ENCODE measurements at places on chromosomes 4 and X.
A peak's percentile ranks its signal among the peaks of the same experiment; 100 is the strongest.

- no peak for DNase-seq
Observed at GRCh38 chrX:23815376-23815775, 32.4 kb downstream of the SAT1 start.

DNA sequence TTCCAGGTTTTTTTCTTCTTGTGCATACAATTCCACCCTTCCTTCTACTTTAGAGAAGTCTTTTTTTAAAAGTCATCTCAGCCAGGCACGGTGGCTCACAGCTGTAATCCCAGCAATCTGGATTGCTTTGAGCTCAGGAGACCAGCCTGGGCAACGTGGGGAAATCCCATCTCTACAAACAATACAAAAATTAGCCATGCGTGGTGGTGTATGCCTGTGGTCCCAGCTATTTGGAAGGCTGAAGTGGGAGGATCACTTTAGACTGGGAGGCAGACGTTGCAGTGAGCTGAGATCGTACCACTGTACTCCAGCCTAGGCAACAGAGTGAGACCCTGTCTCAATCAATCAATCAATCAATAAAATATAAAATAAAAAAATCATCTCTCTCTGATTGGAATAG lies 14.8 kb downstream of the ELOVL6 start:
- no peak for DNase-seq

DNA sequence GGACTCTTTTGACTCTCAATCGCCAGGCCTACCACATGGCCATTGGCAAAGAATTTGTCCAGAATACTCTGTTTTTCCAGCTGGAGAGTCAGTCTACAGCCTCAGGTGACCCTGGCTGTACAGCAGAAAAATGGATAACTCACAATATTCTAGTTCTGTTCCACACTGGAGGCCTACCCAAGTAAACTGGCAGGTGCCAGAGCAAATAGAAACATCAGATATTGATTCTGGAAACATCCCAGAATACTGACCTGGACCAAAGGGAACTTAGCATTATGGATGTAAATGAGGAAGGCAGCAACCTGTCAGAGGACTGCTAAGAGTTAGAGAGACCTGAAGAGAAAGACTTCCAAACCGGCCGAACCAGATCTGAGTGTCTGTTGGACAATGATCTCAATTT lies 147.9 kb upstream of the SMAD1 start:
- DNase-seq = no peak

DNA sequence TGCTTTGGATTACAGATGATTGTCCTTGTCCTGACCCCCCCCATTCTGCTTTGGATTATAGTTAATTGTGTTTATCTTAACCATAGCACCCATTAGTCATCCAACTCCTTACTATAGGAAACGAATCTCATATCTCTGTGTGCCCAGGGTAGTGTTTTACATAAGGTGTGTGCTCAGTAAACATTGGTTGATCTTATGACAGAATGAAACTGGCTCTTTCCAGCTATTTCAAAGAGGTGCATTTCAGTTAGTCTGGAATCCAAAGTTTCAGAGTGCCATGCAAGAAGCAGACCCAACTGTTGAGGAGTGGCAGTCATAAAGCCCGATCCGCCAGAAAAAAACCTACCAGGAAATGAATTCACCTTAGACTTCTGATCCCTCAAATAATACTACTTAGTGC lies 14.7 kb downstream of the TRIM2 start:
- no peak for DNase-seq

DNA sequence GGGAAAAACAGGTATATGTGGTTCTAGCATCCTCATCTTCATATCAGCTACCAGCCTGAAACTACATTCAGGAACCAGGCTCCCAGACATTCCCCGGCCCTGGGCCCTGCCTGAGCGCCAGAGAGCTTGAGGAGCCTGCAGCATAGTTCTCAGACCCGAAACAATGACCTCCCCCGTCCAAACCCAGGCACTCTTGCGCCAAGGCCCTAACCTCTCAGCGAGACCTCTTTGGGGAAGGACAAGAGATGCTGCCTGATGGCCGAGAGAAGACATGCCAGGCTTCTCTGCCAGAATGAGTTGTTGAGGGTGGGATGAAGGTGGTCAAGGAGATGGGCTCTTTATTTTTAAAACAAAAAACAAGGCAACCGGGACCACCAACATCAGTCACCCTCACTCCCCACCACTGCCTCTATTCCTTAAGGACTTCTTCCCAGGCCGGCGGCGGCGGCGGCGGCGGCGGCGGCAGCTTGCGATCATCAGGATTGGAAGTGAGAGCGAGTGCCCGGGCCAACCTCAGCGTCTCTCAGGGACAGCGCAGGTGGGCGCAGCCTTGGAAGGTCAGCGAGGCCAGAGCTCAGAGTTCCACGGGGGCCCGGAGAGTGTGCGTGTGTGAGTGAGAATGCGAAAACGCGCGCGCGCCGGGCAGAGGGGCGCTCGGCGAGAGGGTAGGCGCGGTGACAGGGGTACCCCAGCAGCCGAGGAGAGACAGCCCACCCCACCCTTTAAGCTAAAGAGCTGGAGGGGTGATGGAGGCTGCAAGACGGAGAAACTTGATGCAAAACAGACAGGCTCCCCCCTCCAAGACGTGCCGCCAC lies 601 bp downstream of the INPP4B start:
- no peak for DNase-seq

DNA sequence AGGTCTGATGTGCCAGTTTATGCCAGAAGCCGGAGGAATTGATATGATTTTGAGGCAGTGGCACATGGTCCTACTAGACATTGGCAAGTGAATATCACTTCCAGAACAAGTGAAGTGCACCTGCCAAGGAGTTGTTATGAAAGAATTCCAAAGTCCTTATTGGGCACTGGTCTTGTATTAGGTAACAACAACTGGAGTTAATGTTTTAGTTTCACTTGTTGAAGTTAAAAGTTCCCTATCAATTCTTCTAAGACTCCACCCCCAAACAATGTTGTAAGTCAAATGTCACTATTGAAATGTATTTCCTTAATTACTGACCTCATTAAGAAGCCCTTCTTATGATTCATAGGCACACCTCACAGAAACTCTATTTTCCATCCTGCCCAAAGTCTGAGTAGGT lies 3.1 kb downstream of the TET2 start:
- DNase-seq = no peak

DNA sequence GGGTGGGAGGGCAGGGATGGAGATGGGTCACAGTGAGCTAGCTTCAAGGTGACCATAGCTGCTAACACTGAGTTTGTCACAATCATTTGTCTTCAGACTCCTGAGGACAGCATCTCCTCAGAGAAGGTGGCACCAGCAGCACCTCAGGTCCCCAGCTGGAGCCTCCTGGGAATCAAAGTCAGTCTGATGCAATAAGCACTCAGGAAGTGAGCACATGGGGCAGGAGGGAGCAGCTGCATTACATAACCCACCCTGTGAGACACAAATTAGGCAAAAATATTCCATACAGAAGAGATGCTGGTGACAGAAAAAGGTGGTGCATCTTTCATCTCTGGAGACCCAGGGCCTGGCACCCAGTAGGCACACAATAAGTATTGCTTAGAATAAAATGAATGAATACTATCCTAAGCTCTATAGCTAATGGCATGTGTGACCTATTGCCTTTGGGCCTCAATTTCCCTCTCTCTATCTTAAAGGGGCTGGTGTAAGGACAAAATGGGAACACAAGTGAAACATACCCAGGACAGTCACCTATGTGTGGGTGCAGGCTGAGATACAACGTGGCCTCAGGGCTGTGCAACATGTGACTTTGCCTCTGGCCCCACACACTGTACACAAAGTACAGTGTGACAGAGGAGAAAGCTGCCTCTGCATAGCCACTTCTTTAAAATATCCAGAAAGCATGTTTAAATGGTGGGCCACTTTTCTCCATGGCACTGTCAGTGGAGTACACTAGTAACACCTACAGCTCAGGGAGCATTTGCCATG lies 37.1 kb downstream of the SLC39A8 start:
- no peak for DNase-seq

- no peak for DNase-seq
Observed at GRCh38 chrX:112714357-112714918, 34.7 kb upstream of the LHFPL1 start.

GRCh38 chr4:24769571-24769970 lies 25.8 kb upstream of the SOD3 start:
- DNase-seq = no peak

GRCh38 chr4:55947254-55947882 lies 1.4 kb upstream of the CEP135 start:
- DNase-seq = no peak

- DNase-seq = no peak
Observed at GRCh38 chrX:16785247-16786138, 773 bp upstream of the TXLNG start.

- DNase-seq = no peak
Observed at GRCh38 chr4:150679018-150679764, 97.2 kb downstream of the MAB21L2 start.

GRCh38 chr4:10640561-10641201 lies 43.9 kb downstream of the CLNK start:
- DNase-seq = no peak

DNA sequence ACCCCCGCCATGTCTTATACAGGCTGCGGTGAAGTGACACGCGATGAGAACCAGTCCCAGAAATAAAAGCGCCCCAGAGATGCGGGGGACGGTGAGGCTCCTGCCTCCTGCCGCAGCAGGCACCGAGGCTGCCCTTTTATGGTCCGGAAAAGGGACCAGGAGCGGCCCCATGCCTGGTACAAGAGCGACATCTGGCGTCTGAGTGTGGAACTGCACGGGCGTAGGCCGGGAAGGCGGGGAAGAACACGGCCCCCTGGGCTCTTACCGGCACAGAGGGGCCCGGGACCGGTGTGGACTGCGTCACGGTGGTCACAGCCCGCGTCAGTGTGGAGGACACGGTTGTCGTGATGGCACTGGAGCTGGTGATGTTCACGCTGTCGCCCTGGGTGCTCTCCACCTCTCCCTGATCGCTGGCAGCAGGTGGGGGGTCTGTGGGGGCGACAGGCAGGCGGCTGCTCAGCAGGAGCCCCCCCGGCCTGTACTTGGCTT lies 8.9 kb upstream of the RENBP start:
- peak; percentile 59 for DNase-seq

DNA sequence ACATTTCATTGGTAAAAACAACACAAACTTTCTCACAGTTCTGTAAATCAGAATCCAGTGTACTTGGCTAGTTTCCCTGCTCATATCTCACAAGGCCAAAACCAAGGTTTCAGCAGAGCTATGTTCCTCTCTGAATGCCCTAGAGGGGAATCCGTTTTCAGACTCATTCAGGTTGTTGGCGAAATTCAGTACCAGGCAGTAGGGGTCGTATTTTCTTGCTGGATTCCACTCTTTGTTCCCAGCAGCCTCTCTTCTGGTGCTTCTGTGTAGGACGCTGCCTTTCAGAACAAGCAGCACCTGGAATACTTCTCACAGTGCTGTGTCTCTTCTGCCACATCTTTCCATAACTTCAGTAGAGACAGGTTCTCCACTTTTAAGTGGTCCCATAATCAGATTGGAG lies 351.9 kb downstream of the PCDH18 start:
- no peak for DNase-seq

DNA sequence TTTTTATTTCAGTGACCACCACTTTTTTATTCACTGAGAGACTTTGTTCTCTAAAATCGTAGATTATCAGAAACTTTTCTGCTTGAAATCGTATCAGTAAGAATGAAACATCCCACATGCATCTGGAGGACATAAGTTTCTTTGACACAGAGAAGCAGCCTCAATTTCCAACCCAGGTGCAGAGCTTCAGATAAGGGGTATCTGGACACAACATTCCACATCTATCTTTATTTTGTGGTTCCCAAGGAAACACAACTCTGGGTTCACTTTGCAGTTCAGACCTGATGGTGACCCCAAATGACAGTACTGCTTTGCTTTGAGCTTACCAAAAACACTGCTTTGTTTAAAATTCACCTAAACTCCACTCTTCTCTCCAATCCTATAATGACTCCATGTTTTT lies 1.3 kb upstream of the CLCN5 start:
- DNase-seq = no peak

- no peak for DNase-seq
Observed at GRCh38 chrX:135009838-135010237, 12.5 kb downstream of the RTL8B start.

DNA sequence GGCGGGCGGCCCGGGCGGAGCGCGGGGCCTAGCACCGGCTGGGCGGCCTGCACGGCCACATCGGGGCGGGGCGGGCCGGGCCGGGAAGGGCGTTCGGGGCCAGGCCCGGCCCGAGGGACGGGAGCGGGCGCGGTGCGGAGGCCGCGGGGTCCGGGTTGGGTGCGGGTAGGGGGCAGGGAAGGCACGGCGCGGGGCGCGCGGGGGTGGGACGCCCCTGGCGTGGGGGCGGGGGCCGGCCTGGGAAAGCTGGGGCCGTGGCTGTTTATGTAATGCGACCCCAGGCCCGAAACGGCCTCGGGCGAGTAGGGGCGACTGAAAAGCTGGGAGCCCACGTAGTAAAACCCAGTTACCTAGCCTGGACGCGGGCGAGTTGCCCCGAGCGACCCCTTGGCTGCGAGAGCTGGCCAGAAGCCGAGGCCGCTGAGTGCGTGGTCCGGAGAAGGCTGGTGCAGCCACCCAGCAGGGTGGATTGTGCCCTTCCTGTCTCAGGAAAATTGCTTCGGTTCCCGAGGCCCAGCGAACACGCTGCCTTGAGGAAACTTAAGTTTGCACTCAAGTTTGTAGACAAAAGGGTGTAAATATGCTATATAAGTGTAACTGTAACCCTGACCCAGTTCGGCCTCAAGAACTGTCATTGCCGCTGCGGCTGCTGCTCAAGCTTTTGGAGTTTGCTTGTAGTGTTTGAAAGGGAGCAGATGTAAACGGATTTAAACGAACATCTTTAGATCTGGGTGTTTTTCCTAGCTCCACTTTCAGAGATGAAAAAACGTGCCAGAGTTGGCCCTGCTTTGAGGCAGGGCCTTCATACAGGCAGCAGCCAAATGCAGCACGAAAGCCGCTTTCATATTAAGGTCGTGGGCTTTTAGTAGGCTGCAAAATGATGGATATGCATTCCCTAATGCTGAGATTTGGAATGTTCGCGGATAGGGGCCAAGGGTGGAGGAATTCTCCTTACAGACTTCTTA lies 674 bp downstream of the SEC24B start:
- DNase-seq = no peak

GRCh38 chr4:95183656-95184408 lies 364.9 kb downstream of the UNC5C start:
- DNase-seq = no peak

DNA sequence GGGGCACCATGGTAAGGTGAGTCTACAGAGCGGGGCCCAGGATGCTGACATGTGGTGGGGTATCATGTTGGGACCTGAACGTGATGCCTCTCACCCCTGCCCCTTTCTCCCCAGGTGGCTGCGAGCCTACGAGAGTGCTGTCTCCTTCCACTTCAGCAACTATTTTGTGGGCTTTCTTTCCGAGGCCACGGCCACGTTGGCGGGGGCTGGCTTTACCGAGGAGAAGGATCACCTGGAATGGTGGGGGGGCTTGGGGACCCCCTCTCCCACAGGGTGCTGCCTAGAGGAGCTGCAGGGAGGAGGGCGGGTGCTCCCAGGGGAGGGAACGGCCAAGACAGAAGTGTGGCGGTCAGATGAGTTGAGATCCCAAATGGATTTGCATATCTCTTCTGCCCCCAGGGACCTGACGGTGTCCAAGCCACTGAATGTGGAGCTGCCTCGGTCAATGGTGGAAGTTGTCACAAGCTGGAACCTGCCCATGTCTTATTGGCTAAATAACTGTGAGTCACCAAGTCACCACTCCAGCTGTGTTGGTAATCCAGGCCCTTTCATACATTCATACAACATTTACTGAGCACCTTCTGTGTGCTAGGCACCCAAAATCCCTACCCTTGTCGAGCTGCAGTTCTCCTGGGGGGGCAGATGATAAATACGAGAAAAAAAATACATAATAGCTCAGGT lies 5.5 kb downstream of the PORCN start:
- DNase-seq = no peak

- DNase-seq = no peak
Observed at GRCh38 chr4:164136180-164136616, 617.7 kb upstream of the SMIM31 start.
